ENCODE measurements at places on chromosomes 3 and 15.
A peak's percentile ranks its signal among the peaks of the same experiment; 100 is the strongest.

DNA sequence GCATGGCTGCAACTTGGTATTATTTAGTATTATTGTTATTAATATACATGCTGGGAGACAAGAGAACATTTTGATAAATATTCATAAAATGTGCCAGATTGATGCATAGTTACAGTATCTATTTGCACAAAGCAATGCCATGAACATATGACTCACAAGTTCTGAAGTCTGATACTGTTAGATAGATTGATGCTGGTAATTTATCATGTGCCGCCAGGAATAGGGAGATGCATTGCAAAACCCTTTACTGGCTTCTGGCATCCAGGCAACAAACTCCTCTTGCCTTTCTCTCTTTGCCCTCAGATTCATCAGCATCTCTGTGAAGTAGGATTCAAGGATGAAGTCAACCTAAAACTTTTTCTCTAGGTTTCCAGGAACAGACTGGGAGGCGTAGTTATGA is 41.0 kb upstream of the SLC25A26 start:
- DNase-seq: no peak

GRCh38 chr3:72232331-72232730 is 447.4 kb upstream of the PROK2 start:
- no peak for DNase-seq

GRCh38 chr15:71572452-71573053 is 237.8 kb upstream of the NR2E3 start:
- peak; percentile 65 for DNase-seq

DNA sequence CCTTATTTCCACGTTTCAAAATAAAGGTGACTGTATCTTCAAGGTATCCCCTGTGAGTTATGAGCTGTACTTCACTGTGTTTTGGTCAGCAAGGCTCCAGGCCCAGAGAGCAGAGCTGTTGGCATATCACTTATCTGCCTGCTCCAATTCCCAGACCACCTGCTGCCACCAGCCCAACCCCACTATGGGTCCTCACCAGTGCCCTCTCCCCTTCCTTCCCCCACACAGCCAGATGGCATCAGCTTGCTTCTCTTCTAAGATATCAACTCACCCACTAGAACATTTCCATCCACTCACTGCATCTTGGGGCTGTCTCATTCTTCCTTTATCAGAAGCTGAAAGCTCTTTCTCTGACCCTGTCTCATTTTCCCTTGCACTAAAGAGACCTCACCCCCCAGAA is 136.9 kb upstream of the EIF1B start:
- DNase-seq: no peak

DNA sequence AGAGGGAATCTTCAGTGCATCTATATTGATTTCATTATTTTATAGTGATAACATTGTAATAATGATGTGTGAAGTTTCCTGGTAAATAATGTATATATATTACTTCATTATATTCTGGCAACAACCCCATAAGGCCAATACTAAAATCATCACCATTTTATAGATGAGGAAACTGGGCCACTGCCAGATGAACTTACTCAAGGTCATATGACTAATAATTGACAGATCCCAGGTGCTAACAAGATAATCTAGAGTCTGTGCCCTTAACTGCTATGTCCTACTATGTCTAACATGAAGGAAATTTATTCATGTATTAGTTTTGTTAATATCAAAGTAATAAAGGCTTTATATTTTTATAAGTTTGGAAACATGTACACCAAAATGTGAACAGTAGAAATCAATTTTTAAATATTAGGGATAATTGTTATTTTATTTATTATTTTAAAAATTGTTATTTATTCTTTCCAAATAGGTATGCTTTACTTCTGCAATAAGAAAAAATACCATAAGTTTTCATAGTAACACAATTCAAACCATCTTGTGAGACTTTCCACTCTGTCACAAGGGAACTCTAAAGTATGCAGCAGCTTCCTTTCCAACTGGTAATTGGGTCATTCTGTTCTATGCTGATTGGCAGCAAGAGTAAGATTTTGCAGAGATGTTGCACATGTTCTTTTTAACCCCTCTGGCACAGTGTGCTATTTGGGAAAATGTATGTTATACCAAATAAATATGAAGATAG is 90.8 kb upstream of the CMC1 start:
- DNase-seq: no peak

DNA sequence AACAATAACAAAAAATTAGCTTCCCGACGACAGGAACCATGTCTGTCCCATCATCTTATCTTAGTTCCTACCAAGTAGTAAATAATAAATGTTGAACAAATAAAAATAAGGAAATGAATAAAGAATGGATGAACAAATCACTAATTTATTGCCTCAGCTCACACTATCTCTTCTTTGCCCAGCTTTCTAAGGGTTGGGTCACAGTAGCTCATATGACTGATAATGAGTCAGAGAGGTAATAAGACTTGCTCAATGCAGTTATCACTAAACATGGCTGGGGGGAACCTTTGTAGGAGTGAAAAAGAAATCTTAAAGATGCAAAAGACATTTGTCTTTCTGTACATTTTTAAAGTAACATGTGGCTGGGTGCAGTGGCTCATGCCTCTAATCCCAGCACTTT is 182.2 kb downstream of the WDR76 start:
- DNase-seq: peak; percentile 34

- DNase-seq: no peak
Measured at GRCh38 chr3:113685956-113686721, 10.3 kb downstream of the USF3 start.

GRCh38 chr3:53022647-53023046 is 23.2 kb downstream of the SFMBT1 start:
- DNase-seq: no peak

DNA sequence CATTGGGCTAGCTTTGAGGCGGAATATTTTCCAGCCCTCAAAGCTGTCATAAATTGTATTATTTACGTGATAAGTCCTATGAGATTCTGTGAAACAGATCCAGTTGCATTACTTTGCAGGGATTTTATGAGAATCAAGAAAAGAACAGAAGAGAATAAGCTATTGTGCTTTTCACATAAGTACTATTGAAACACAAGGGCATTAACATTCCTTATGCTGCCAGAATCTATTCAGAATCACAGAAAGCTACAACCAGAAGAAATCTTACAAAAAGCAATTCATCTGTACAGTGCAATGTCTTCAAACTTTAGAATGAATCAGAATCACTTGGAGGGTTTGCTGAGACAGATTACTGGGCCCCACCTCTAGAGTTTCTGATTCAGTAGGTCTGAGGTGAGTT is 10.6 kb upstream of the CACNA1D start:
- DNase-seq: no peak

DNA sequence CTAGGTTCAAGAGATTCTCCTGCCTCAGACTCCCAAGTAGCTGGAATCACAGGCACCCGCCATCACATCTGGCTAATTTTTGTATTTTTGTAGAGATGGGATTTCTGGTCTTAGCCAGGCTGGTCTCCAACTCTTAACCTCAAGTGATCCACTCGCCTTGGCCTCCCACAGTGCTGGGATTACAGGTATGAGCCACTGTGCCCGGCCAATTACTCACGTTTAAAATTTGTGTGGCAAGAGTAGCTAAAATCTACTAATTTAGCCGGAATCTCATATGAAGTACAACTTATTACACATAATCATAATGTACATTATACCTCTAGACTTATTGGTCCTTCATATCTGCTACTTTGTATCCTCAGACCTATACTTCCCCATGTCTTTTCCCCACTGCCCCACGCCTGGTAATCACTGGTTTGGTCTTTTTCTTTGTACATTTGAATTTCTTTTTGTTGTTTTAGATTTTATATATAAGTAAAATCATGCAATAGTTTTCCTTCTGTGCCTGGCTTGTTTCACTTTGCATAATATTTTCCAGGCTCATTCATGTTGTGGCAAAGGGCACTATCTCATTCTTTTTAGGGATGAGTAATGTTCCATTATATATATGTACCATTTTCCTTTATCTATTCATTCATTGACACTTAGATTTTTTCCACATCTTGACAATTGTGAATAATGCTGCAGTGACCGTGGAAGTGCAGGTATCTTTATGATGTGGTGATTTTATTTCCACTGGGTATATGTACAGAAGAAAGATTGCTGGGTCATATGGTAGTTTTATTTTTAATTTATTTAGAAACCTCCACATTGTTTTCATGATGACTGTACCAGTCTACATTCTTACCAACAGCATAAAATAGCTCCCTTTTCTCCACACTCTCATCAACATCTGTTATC is 605.0 kb upstream of the CBLB start:
- no peak for DNase-seq

GRCh38 chr15:68700455-68701123 is 120.1 kb downstream of the ANP32A start:
- DNase-seq: peak; percentile 74

DNA sequence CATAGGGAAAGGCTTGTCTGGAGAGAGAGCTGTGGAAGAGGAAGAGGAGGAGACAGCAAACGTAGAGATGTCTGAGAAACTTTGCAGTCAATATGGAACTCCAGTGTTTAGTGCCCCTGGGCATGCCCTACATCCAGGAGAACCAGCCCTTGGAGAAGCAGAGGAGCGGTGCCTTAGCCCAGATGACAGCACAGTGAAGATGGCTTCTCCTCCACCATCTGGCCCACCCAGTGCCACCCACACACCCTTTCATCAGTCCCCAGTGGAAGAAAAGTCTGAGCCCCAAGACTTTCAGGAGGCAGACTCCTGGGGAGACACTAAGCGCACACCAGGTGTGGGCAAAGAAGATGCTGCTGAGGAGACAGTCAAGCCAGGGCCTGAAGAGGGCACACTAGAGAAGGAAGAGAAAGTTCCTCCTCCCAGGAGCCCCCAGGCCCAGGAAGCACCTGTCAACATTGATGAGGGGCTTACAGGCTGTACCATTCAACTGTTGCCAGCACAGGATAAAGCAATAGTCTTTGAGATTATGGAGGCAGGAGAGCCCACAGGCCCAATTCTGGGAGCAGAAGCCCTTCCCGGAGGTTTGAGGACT is 6.9 kb downstream of the MAP1A start:
- no peak for DNase-seq

GRCh38 chr3:13092621-13093617 is 19.7 kb upstream of the IQSEC1 start:
- no peak for DNase-seq

DNA sequence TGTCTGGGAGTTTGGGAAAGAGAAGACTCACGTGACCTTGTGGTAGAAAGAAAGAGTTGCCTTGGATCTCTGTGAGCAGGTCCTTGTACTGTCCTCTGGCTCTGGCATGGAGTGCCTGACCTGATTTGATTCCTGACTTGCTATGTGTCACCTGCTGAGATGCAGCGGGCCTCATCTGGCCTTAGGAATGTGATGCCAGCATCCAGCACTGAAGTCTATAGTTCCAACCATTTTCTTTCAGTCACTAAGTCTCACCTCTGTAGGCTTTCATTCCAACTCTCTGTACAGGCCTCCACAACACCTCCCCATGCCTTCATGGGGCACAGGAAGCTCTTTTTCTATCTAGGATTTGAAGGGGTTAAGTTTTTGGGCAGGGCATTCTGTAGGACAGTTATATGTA is 12.1 kb upstream of the OXSR1 start:
- no peak for DNase-seq

DNA sequence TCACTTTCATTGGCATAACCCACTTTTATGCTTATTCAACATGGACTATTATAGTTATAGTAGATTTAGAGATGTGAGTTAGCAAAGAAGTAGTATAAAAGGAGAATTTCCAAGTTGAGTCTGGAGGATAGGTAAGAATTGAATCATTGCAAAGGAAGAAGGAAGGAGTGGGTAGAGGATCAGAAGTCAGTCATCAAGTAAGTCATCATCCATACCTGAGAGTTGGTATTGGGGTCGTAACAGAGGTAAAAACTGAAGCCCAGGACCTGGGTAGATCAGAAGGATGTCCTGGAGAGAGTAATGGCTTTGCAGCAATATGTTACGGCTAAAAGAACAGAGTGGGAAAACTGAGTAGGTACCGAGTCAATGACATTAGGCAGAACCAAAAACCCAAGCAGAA is 265.7 kb downstream of the SUCLG2 start:
- DNase-seq: no peak

DNA sequence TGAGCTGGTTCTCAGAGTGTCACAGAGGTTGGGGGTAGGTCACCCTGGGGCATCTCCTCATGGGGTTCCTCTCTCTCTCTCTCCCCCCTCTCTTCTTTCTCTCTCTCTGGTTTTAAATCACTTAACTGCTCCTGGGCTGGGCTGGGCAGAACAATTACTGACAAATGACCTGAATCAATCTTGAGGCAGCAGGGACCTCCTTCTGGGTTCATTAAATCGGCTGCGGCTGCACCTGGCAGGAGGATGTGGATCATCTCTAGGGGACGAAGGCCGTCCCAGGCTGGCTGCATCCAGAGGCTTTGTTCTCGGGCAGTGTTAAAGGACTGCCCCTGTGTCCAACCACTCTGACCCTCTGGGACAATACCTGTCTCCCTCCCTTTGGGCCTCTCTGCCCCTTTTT is 143.1 kb downstream of the TLE3 start:
- DNase-seq: no peak

DNA sequence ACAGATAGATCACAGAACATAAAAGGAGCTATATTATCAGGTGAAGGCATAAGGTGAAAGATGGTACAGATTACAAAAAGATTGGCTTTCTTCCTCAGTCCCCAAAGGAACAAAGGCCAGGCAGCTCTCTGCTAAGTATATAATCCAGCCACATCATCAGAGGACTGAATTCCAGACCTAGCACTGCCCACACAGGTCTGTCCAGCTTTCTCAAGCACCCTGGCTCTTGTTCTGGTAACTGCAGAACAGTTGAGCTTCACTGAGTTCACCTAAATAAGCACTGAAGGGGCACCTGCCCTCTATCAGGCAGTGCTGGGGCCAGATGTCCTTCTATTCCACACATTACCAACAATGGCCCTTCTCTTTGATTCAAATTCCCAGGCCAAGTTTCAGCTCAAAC is 6.3 kb downstream of the DUOXA1 start:
- no peak for DNase-seq

DNA sequence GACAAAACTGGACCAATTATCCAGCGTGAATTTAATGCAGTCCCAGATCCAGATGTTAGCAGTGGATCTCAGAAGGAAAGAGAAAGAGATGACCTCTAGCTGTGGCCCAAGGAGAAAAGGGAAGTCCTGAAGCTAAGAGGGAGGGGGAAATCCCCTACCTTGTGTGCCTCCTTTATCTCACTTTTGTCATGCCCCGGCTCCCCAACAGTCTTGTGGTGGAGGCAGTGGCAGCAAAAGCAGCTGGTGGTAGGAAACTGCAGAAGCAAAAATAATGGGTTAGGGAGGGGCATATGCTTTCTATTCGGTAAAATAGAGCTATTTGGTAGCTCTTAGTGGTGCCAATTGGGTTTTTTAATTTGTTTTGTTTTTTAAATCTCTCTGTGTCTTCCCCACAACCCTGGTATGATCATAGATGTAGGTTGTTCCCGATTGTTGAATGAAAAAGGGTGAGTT is 56.5 kb downstream of the MCTP2 start:
- DNase-seq: no peak

GRCh38 chr3:22239011-22239410 is 488.0 kb upstream of the ZNF385D start:
- DNase-seq: no peak

GRCh38 chr15:77753281-77753873 is 120.7 kb upstream of the LINGO1 start:
- peak; percentile 18 for DNase-seq

GRCh38 chr3:180184816-180185215 is 148.1 kb upstream of the PEX5L start:
- DNase-seq: no peak

All from lung microvascular endothelial cell (primary cell).